LNCaP clone FGC (cell line): ENCODE measurements at places on chromosomes 7 and 10.

- DNase-seq = no peak
Measured at GRCh38 chr10:61850376-61850775, 51.1 kb upstream of the ARID5B start.

GRCh38 chr10:114207349-114207748 lies 28.2 kb downstream of the TDRD1 start:
- no peak for DNase-seq

DNA sequence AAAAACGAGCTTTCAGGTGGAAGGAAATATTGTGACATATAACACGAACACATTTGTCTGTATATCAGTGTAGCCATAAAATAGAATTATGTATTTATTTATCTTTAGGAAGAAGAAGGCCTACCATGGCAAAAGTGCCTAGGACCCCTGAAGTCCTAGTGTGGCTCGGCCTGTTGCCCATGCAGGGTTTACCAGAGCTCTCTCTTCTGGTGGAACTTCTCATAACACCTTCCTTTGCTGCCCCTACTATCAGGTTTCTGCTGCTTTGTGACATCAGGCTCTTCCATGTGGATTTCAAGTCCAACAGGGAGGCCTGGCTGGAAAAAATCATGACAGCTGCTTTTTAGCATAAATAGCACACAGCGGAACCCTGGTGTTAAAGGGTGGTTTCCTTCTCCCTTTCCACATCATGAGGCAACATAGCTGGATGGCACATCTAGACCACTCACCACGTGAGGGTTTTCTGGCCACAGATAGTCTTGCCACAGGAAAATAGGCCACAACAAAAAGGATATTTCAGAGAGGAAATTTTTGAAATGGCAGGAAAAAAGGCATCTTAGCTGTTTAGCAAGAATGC lies 44.8 kb upstream of the ADO start:
- no peak for DNase-seq

GRCh38 chr7:28083164-28083997 lies 97.2 kb downstream of the JAZF1 start:
- no peak for DNase-seq

- no peak for DNase-seq
Measured at GRCh38 chr7:28137463-28137862, 43.1 kb downstream of the JAZF1 start.

DNA sequence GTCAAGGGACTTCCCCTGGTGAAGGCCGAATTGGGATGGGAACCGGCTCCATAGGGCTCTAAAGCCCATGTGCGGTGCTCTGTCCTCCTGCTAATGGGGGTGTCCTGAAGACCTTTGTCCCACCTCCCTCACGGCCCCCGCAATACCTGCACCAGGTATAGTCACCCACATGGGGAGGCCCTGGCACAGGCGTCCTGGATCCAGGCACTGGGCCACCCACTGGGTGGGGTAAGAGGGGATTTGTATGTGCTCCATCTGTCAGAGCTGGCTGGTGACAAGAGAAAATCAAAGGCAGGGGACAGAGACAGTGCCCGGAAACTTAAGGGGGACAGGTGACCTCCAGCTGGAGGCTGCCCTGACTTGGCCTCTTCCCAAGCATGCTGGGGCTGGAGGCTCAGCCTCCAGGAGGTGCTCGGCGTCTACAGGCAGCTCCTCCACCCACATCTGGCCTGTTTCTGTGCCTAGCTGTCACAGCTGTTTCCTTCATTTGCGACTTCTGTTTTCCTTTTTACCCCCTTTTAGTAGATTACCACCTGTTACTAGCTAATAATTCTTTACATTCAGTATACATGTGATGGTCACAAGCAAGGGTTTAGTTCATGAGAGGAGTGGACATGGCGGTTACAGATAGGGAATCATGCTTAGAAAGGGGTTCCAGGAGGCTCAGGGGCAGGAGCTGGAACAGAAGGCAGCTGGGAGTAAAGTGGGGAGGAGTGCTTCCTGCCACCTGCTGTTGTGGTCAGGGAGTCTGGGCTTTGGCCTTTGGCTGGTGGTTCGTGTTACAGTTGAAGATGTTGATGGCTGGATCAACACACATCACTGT lies 2.3 kb upstream of the CUZD1 start:
- no peak for DNase-seq

DNA sequence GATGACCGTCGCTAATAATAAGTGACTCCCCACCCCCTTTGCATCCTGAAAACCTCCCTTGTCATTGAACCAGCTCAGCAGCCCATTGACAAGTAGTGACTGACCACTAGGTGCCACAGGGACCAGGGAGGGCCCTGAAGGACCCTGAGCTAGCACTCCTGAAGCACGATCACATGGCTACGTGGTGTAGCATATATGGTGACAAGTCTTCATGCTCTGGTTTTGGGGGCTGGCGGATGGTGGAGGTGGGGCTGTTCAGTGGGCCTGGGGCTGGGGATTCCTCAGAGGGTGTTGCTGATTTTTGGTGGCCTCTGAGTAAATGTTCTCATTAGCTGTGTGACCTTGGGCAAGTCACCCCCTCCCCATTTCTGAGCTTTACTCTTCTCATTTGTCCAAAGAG lies 4.7 kb downstream of the ADAMTS14 start:
- DNase-seq = no peak

- no peak for DNase-seq
Measured at GRCh38 chr10:6601246-6601805, 21.2 kb upstream of the PRKCQ start.

DNA sequence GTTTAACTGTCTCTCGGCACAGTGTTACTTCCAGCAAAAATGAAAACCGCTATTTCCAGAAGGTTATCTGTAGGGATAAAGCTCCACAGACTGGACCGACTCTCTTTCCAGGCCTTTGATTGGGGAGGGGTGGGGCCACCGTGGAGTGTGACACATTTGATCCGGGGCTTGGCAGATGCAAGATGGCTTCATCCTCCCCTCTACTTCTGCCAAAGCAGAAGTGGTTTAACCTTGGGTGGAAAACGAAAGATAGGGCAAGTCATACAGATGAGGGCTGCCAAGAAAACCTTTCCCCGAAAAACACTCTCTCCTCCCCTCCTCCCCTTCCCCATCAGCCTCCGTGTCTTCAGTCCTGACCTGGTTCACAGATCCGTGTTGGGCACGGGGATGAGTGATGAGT lies 139.7 kb upstream of the SH2B2 start:
- no peak for DNase-seq

DNA sequence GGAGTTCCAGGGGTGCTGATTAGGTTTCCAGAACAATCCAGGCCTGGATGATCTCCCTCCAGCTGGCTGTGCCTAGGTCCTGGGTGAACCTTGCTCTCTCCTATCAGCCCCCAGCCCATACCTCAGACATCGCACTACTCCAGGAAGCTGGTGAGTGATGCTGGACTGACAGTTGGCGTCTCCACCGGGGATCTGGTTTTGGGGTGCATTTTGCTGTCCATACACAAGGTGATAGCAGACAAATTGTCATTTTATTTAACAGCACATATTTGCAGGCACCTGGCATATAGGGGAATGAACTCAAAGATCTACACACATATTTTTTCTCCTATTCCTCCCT lies 601.2 kb downstream of the LRMDA start:
- no peak for DNase-seq

- DNase-seq = no peak
Measured at GRCh38 chr10:55397777-55398496, 596.9 kb upstream of the PCDH15 start.

GRCh38 chr7:132095111-132095765 lies 481.0 kb downstream of the PLXNA4 start:
- no peak for DNase-seq

DNA sequence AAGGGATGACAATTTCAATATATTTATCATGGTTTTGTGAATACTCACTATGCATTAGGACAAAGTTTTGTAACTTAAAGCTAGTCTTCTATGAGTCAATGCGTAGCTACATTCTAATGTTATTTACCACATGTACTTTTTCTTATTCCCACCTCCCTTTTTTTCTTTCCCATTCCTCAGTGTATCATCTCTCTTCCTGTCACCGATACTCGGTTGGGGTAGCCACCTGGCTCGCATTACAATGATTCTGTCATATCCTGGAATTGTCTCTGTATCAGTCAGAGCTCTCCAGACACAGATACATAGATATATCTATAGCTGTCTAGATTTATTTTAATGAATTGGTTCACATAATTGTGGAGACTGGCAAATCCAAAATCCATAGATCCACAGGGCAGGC lies 9.8 kb upstream of the RALA start:
- DNase-seq = no peak

- DNase-seq = no peak
Measured at GRCh38 chr7:5630670-5631069, 150.8 kb downstream of the RNF216 start.

DNA sequence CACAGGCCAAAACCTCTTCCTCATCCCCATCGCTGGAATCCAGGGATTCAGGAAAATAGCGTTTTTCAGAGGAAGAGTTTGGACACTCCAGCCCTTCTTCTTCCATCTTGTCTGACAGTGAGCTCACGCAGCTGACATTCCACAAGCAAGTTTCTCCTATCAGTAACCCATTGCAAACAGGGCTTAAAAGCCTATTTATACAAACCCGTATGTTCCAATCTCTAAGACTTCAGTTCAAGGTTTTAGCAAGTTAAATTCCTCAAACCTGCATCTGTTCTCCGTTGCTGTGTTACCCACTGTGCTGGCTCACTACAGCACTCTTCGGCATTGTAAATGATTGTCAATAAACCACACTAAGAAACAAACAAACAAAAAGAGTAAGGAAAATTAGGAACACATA lies 373 bp downstream of the DHX32 start:
- no peak for DNase-seq

DNA sequence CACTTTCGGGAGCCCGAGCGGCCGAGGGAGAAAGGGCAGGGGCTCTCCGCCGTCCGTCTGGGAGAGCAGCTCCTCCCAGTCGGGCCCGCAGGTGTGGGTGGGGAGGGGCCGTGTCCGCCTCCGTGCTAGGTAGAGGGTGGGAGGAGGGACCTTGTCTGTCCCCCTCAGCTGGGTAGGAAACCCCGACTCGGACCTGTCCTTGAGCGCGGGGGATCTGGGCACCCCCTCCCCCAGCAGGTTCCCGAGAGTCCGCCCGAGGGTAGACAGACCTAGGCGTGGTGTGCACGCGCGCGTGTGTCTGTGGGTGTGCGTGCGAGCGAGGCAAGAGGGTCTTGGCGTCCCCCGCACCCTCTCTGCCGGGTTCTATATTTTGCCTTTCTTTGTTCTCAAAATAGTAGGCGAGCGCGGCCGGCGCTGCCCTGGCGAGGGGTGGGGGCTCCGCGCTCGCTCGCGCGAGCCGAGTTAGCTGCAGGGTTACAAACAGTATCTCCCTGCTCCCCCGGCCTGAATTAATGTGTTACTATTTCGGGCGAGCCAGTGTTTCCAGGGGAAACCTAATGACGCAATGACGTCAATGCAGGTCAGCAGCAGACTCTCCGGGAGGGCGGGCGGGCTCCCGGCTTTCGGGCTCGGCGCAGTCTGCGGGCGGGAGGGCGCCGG lies 73.9 kb upstream of the LEP start:
- no peak for DNase-seq

DNA sequence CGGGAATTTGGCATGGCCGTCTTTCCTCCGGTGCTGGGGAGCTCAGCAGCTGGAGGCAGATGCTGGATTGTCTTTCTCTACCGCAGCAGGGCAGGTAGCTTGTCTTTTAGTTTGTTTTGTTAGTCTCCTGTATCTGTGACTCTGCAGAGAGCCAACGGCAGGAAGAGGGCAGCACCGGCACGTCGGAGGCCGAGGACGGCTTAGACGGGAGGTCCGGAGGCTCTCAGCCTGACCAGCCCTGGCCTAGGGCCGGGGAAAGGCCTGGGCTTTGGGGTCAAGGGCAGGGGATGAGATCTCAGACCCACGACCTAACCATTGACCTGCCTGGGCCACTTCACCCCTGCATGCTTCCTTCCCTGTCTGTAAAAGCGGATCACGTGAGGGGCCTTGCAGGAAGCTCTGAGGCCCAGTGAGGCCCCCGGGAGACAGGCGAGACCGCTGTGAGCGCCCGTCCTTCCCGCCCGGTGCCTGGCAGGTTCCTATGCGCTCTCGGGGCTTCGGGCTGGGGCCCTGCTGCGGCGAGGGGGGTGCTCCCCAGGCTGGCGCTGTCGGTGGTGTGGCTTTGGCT lies 72.7 kb downstream of the LHPP start:
- DNase-seq = no peak

DNA sequence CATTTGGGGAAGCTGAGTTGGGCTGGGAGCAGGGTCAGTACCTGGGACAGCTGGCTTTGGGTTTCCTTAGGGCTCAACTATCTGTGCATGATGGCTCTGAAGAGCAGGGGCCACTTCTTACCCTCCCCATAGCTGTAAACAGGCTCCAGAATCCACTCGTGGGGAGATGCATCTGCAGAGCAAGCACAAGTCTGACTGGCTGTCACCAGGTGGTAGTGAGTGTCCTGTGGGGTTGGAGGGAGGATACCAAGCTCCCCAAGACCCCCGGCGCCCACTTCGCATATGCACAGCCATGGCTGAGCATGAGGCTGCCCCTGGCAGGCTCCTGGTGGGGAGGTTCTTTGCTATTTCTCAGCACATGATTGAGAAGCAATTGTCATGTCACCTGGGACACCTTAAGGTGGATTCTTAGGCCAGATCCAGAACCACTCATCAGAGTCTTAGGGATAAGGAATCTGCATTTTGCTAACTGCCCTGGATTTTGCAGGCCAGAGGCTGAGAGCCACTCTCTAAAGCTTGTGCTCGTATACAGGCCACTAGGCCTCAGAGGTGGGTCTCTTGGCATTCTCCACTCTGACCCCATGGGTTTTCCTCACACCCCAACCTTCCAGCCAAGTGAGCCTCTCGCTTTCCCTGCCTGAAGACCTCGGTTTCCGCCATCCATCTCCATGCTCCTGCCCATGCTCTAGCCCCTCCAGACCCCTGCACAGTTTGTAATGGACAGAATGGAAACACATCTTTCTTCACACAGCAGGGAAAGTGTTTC lies 53.7 kb downstream of the ADCY1 start:
- DNase-seq = no peak

- no peak for DNase-seq
Measured at GRCh38 chr7:98514211-98515031, 102.7 kb upstream of the NPTX2 start.

DNA sequence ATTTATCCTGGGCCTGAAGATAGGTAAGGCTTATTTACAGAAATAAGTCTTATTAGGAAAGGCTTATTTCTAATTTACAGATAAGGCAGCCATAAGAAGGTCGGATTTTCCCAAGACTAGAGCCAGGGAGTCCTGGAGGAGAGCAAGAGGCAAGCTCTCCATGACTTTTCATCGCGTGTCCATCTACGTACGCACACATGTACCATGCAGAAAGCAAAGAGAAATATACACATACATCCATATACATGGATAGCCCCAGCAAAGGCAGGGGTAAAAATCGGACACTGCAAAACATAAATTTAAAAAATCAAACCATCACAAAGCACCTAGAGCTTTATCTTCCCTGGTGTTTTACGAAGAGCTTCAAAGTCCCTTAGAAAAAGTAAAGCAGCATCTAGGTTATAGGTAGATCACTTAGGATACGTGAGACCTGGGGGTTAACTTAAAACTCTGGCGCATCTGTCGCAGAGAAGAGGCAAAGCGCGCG lies 25.8 kb upstream of the ZRANB1 start:
- no peak for DNase-seq
